ENCODE measurements at places on chromosomes 2 and 18.

- DNase-seq = no peak
These were observed 14.3 kb downstream of the TEX44 start for GRCh38 chr2:231606941-231607340.

DNA sequence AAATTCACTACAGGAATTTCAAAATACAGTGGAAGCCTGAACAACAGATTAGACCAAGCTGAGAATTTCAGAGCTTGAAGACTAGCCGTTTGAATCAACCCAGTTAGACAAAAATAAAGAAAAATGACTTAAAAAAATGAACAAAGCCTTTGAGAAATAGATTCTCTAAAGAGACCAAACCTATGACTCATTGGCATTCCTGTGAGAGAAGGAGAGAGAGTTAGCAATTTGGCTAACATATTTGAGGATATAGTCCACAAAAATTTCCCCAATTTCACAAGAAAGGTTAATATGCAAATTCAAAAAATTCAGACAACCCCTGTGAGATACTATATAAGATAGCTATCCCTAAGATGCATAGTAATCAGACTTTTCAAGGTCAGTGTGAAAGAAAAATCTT, 78.0 kb downstream of the MYO3B start:
- DNase-seq = no peak

DNA sequence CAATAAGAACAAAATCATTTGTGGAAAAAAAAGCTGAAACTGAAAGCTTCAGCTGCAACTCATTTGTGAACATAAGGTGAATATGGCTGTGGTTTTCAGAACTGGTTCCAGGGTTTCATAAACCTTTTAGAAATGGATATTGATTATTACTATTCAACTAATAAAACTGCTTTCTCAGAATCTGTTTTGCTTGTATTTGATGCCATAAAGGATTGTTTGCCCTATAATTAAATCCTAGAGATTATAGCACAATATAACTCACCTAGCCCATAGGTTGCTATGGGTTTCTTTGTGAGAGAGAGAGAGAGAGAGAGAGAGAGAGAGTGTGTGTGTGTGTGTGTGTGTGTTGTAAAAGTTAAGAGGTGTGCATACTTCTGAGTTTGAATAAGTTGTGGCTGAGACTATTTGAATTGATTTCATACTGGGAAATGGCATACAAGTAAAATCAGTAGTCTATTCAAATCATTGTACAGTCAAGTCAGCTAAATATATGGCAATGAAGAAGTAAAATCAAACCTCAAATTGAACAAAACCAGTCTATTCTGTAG, 339.2 kb downstream of the ARHGAP15 start:
- DNase-seq = no peak

DNA sequence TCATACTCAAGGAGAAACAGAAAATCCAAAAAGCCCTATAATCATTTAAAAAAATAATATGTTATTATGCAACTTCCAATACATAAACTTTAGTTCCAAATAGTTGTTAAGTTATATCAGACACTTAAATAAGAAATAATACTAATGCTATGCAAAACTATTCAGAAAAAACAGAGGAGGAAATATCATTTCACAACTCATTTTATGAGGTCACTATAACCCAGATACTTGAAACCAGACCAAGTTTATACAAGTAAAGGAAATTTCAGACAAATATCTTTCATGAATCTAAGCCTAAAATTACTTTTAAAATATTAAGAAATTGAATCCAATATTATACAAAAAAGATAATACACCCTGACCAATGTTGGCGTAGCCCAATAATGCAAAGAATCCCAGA, 260.8 kb downstream of the CD226 start:
- DNase-seq = no peak

- DNase-seq = no peak
These were observed 361.8 kb upstream of the PIK3C3 start for GRCh38 chr18:41593171-41593675.

GRCh38 chr18:48127606-48128005, 197.1 kb upstream of the SMAD2 start:
- no peak for DNase-seq

GRCh38 chr2:168165397-168165796, 82.0 kb downstream of the STK39 start:
- DNase-seq = no peak

- DNase-seq = no peak
These were observed 71.2 kb upstream of the CNTNAP5 start for GRCh38 chr2:123953846-123954245.

GRCh38 chr2:71811726-71812125, 335.9 kb downstream of the CYP26B1 start:
- DNase-seq = no peak

DNA sequence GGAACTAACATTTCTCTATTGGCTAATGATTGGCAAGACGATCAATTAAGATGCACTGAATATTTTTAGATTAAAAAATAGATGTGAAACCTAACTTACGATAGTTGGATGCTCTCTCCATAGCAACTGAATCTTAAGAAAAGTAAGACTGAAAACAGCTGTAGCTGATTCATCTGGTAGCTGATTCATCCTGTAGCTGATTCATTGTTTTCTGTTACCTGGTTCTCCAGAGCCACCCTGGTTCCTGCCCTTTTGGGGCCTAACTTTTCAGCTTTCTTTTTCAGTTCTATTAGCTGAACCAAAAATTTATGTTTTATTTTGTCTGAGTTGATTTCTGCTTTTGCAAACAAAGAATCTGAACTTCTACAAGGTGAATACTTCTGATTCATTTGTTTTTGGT, 22.7 kb upstream of the SPR start:
- peak; percentile 40 for DNase-seq

- no peak for DNase-seq
These were observed 94.1 kb upstream of the MC4R start for GRCh38 chr18:60466677-60467076.

GRCh38 chr18:58505181-58505580, 123.7 kb downstream of the ALPK2 start:
- no peak for DNase-seq

DNA sequence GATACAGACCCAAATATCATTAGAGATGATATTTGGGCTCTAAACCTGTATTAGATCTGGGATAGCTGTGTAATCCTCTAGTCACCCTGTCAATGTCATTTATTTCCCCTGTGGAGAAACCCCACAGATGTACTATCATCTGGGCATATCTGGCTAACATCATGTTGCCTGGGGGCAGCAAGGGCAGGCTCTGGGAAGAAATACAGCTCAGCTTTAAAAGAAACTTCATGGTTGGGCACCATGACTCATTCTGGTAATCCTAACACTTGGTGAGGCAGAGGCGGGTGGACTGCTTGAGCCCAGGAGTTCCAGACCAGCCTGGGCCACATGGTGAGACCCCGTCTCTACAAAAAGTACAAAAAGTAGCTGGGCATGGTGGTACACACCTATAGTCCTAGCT, 282.5 kb downstream of the SLC8A1 start:
- DNase-seq = no peak

DNA sequence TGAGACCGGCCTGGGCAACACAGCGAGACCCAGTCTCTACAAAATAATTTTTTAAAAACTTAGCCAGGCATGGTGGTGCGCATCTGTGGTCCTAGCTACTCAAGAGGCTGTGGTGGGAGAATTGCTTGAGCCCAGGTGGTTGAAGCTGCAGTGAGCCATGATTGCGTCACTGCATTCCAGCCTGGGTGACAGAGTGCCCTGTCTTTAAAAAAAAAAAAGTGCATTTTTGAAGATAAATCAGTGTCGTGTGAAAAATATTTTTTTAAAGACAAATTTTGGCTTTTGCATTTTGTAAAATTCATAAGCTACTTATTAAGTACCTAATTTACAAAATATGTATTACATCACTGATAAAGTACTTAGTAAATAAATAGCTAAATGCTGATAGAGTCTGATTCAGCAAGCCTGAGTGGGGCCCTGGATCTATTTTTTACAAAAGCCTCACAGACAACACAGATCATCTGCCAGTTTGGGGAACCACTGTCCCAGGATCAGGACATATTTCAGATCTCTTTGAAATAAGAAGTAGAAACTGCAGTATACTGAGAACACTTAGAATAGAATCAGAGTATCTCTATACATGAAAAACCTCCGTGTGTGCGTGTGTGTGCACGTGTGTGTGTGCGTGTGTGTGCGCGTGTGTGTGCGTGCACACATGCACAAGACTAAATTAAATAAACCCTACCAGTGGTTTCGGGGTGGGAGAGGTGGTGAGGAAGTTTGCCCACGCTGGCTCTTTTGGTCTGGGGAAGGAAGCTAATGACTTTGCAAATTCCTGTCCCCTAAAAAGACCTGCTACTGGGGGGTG, 61.6 kb downstream of the AAK1 start:
- DNase-seq = peak; percentile 23

GRCh38 chr2:143378996-143379395, 249.8 kb downstream of the ARHGAP15 start:
- DNase-seq = no peak

DNA sequence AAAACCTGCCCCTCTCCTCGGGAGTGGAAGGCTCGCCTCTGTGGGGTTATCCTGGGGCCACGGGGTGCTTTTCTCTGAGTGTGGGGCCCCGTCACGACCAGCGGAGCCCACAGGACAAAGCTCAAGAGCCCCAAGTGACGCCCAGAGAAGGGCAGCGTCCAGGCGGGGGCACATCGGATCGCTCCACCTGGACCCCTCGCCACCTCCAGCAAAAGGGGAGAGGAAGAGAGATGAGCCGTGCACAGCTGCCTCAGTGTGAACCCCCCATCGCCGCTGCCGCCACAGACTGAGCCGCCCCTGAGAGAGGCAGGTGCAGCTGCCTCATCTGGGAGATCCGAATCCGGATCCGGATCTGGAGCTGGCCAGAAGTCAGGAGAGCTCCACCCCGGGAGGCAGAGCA, 282.5 kb upstream of the PXDN start:
- DNase-seq = no peak

DNA sequence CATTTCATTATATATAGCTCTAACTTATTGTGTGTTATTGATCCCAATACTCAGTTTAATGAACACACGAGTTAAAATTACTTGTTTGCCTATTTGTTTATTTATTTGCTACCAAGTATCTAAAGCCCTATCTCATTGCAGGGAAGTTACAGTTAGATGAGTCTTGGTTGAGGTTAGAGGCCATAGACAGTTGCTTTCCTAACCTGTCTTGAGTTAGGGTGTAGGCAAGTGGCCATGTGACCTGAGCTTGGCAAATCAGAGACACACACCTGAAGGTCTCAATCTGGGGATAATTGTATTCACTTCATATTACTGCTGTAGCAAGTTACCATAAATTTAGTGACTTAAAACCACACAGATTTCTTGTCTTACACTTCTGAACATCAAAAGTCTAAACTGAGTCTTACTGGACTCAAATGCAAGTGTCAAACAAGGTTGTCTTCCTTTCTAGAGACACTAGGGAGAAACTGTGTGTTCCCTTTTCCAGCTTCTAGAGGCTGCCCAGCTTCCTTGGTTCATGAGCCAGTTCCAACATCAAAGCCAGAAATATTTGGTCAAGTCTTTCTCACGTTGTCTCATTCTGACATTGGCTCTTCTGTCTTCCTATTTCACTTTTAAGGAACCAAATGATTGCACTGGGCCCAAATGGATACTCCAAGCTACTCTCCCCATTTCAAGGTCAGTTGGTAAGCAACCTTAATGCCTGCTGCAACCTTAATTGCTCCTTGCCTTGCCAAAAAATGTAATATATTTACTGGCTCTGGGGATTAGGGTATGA, 39.7 kb downstream of the COL3A1 start:
- no peak for DNase-seq

GRCh38 chr2:44187251-44187650, 18.6 kb downstream of the PPM1B start:
- no peak for DNase-seq

GRCh38 chr2:213121690-213122089, 29.7 kb downstream of the IKZF2 start:
- DNase-seq = no peak

DNA sequence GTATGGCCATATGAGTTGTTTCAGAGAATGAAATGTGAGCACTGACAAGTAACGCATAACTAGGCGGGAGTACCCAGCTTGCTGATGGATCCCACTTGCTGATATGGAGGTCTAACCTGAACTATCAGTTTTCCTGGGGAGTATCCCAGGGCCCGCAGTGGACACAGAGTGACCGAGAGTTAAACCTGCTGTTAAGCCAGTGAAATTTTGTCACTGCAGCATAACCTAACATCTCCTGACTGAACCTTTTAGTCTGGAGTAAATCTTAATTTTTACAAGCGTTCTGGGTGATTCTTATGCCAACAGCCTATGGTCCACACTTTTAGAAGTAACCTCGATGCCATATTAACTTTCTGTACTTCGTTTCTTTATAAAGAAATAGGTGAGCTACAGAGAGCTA, 54.4 kb downstream of the TGFA start:
- DNase-seq = no peak

GRCh38 chr2:188485496-188485895, 193.8 kb downstream of the GULP1 start:
- DNase-seq = no peak

DNA sequence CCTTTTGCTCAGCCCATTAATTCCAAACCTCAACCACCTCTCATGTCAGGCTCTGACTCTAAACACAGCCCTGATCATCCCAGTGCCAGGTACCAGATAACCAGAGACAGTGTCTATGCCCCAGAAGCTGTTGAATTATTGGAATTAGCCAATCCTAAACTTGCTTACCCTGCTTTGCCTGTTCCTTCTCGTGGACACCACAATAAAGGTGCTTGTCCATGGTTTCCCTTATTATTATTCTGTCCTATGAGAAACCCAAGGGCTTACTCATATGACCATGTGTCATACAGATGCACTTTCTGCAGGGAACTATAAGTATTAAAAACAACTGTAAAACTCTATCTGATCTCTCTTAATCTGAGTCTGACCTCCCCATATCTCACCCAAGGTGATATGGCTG, 2193.8 kb upstream of the PIK3C3 start:
- no peak for DNase-seq

- DNase-seq = no peak
These were observed 8.9 kb downstream of the MAPRE2 start for GRCh38 chr18:35050028-35050546.

DNA sequence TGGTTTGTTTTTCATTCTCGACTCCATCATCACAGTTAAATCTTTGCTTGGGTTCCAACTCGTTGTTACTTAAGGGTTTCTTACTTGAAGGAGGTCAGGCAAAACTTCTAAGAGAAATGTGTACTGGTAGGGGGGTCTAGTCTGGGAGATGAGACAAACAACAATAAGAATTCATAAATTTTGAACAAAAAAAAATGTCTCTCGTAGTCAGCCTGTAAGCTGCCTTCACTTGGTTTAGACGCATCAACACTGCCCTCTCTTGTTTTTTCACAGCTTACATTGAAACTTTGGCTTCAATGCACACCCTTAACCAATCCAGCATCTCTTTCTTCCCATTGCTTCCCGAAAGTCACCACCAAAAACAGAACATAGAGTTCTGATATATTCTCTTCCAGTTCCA, 576.4 kb upstream of the PIK3C3 start:
- no peak for DNase-seq

GRCh38 chr2:54584598-54584997, 128.5 kb downstream of the SPTBN1 start:
- no peak for DNase-seq

- DNase-seq = no peak
These were observed 63.5 kb downstream of the MYCN start for GRCh38 chr2:16003809-16004208.

DNA sequence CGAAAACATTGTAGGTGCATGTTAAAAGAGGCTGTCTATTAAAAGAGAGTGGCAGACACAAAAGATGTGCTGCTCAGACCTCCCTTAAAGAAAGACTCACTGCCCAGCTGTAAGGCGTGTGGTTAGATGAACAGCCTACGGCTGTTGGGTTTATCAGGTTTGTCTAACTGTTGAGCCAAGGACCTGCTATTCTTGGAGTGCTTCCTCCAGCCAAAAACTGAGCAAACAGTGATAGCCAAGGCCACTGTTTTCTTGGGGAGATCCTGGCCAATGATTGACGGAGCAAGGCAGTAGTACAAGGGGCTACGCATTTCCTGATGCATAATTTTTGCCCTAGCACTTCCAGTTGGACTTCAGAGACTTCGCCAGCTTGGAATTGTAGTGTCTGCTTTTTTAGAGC, 1.4 kb upstream of the RAB3GAP1 start:
- DNase-seq = no peak

Data from stimulated activated naive CD8-positive, alpha-beta T cell treated with anti-CD3 and anti-CD28 coated beads, Interleukin-15, amount 100 ng/mL, for 72 hours (primary cell).